ENCODE measurements at places on chromosomes 16 and 17.
A peak's percentile ranks its signal among the peaks of the same experiment; 100 is the strongest.

- DNase-seq = no peak
Measured at GRCh38 chr17:74999523-74999922, 12.1 kb downstream of the CDR2L start.

DNA sequence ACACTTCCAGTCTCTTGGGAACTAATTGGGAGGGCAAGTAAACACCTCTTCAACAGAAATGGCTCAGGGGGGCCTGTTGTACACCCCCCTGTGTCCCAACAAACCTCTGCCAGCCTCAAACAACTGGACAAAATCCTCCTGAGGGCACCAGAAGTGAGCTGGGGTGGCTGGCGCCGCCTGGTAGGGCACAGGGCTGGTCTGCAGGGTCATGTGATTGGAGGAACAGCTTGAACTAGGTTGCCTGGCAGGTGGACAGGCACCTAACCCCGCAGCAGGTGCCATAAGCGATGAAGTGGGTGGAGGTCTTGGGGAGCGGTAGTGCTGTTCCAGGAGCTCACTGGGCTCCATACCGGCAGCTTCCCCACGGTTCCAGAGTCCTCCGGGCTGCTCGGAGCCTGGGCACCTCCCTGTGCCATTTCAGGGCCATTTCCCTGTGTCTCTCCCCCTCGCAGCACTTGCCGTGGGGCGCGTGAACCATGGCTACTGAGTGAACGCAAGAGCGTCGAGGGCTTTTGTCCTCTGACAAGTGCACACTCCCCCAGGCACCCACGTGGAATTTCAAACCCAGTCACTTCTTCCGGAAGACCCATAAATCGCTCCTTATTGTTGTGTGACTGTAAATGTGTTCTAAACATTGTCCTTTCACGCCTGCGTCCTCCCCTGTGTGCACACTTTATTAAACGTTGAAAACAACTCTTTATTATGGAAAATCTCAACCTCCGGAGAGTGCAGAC is 101.5 kb downstream of the SEC14L1 start:
- DNase-seq = no peak

GRCh38 chr16:65312795-65313194 is 190.9 kb upstream of the CDH11 start:
- no peak for DNase-seq

- DNase-seq = no peak
Measured at GRCh38 chr17:54259476-54259875, 436.7 kb downstream of the KIF2B start.

DNA sequence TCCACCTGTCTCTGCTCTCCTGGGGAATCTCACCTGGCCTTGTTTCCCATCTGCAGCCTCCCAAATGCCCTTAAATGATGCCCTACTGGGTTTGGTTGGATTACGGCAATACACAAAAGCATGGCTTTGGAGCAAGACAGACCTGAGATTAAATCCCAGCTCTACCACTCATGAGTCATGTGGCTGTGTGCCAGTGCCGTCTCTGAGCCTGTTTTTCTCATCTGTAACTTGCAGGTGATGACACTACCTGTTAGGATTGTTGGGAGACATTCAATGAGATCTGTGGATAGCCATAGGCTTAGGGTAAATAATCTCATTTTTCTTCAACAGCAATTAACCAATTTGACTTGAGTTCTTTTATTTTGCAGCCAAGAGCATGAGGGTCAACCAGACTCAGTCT is 240.3 kb downstream of the MAF start:
- no peak for DNase-seq

GRCh38 chr16:79482011-79482410 is 118.5 kb downstream of the MAF start:
- no peak for DNase-seq

DNA sequence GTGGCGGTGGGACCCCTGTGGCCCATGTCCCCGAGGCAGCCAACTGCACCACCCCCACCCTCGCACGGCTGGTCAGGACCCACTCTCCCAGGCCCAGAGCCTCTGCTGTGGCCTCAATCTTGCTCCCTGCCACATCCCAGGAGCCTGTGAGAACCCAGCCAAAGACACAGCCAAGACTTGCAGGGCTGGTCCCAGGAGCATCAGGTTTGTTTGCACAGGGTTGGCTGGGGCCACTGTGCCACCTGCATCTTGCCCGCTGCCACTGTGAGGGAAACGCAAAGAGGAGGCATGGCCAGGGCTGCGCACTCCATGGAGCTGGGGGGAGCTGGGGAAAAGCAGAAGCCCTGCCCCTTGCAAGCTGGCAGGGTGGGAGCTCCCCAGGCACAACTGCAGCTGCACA is 92.5 kb downstream of the SSH2 start:
- DNase-seq = no peak

- no peak for DNase-seq
Measured at GRCh38 chr17:15181333-15181732, 83.8 kb downstream of the PMP22 start.

- DNase-seq = no peak
Measured at GRCh38 chr17:9251273-9251672, 230.0 kb downstream of the NTN1 start.

DNA sequence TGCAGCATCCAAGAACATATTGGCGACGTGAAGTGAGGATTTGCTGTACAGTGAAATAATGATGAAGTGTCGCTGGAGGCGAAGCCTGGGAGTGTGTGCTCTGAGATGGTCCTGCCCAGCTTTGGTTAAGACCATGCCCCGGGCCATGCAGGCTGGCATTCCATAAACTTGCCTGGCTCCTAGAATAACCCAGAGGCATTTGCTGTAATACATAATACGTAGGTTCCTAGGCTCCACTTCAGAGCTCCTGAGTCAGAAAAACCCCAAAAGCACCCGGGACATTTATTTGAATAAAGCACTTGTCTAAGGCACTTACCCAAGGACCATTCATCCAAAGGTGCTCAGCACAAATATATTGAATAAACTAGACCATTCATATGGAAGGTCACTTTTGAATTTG is 279.3 kb downstream of the ABCC12 start:
- DNase-seq = no peak

GRCh38 chr17:81710514-81711308 is 1.4 kb upstream of the SLC25A10 start:
- DNase-seq = no peak

- no peak for DNase-seq
Measured at GRCh38 chr16:2205967-2206313, 686 bp downstream of the MLST8 start.

DNA sequence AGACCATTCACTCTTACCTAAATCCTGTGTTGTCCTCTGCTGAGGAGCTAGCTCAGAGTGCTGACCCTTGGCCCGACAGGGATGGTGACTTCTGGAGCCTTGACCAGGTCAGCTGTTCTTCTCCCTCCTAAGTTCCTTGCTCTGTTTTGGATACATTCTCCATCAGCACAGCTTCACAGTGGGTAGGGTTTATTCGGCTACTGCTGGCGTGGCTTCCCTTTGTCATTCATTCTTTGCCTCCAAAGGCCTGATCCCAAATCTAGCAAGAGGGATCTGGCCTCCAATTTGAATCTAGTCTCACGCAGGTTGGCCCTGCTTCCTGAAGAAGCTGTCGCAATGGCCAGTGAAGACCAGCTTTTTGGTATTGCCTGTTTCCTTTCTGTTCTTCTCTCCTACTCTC is 116.6 kb downstream of the SHISA9 start:
- DNase-seq = no peak

DNA sequence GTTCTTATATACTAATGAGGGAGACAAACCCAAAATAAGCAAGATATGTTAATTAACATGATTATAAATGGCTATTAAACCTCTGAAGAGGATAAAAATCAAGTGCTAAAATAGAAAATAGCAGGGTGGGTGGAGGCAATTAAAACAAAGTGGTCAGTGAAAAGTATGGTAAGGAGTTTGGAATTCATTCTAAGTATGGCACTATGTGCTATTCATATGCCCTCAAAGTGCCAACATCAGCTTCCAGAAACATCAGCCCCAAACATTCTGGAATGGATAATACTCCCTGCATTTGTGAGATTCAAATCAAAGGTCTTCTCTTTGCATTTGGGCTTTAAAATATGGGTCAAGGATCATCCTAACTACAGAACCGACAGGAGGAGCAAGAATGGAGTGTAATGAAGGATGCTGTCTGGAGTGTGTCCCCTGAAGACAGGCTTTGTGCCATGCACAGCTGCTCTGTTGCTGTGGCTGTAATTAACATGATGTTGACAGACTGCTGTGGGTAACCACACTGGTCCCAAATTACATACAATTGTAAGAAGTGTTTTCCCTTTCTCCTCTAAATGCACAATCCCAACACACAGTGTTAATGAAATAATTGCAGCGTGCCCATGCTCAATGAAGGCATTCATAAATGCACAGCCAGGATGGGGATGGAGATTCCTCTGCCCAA is 93.1 kb downstream of the VAT1L start:
- DNase-seq = no peak

DNA sequence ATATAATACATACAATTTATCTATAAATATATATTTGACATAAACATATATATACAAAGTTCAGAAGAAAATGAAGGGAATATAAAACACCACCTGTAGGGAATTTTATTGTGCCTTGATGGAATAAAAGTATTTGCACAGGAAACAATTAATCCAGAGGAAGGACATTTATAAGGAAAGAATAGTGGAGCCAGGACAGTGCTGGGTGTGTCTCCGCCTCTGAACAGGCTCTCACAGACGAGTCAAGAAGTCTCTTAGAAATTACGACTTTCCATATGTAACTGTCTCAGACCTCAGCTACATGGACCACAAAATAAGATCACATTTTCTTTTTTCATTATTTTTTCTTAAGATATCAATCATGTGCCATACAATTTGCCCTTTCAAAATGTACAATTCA is 93.9 kb downstream of the TMEM114 start:
- no peak for DNase-seq

DNA sequence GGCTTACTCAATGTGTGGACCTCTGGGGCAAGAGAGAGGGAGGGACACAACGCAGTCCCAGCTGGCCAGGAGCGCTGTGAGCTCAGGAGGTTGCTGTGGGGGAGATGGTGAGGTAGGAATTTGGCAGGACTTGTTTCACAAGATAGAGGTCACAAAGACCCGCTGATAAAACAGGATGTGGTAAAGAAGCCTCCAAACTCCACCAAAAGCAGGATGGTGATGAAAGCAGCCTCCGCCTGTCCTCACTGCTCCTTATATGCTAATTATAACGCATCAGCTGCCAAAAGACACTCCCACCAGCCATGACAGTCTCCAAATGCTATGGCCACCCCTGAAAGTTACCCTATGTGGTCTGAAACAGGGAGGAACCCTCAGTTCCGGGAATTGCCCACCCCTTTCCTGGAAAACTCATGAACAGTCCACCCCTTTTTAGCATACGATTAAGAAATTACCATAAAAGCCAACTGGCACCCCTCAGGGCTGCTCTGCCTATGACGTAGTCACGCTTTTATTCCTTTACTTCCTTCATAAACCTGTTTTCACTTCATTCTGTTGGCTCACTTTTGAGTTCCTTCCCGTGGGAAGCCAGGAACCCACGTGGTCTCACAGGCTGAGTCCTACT is 5.3 kb upstream of the EIF4A3 start:
- DNase-seq = peak; percentile 60

DNA sequence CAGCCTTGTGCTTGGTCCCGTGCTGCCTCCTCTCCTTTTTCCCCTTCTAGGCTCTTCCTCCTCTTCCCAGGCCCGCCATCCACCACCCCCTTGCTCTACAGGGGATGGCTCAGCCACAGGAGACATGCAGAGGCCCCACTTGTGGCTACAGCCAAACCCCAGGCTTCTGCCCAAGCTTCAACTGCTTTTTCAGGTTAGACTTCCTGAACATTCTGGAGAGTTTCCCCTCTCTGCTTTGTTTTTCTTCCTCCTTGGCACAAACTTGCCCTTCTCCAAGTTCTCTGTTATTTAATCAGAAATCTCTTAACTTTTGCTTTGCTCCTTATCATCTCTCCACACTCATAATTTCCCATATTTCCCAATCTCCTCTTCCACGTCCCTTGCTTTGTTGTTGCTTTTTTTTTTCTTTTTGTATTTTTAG is 18.3 kb upstream of the HAS3 start:
- no peak for DNase-seq

DNA sequence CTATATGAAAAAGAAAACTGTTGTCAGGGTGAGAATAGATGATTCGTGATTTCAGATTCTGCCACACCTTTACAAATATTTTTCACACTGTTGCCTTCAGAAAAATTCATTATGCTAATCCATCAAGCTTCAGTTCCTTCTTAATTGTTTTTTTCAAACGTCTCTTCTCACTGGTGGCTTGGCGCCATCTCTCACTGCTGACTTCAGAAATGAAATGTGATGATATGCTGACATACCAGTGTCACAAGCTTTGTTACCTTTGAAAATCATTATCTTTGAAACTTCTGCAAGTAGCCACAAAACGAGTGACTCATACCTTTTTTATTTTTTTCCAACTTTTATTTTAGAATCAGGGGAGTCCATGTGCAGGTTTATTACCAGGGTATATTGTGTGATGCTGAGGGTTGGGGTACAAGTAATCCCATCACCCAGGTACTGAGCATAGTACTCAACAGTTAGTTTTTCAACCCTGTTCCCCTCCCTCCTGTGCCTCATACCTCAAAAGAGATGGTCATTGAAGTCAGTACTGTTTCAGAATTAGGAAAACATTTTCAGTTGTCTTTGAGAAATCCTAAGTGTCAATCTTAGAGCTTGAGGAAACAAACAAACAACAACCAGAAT is 14.0 kb upstream of the KRT222 start:
- DNase-seq = no peak
